SK-N-MC (cell line): ENCODE measurements at places on chromosomes 1 and 21.

GRCh38 chr1:935751-936231, 12.1 kb downstream of the SAMD11 start:
- DNase-seq = no peak

DNA sequence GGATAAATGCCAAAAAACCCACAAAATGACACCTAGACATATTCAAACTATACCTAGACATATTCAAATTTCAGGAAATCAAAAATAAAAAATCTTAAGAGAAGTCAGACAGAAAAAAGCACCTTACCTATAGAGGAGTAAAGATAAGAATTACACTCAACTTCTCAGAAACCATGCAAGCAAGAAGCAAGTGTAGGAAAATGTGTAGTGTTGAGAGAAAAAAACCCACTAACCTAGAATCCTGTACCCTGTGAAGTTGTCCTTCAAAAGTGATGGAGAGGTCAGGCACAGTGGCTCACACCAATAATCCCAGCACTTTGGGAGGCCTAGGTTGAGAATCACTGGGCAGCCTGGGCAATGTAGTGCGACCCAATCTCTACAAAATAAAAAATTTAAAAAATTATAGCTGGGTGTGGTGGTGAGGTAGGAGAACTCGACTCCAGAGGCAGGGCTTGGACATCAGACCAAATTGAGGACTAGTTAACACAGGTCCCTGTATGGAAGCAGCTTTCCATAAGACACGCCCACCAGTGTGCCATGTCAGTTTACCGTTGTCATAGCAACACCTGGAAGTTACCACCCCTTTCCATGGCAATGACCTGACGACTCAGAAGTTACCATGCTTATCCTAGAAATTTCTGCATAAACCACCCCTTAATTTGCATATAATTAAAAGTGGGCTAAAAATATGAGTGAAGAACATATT, 20.7 kb downstream of the PDIK1L start:
- no peak for DNase-seq

- no peak for DNase-seq
Observed at GRCh38 chr1:66359815-66360214, 174.1 kb upstream of the SGIP1 start.

- no peak for DNase-seq
Observed at GRCh38 chr21:33914188-33914587, 1.4 kb downstream of the ATP5PO start.

- DNase-seq = no peak
Observed at GRCh38 chr21:34813266-34813894, 144.6 kb downstream of the CLIC6 start.

DNA sequence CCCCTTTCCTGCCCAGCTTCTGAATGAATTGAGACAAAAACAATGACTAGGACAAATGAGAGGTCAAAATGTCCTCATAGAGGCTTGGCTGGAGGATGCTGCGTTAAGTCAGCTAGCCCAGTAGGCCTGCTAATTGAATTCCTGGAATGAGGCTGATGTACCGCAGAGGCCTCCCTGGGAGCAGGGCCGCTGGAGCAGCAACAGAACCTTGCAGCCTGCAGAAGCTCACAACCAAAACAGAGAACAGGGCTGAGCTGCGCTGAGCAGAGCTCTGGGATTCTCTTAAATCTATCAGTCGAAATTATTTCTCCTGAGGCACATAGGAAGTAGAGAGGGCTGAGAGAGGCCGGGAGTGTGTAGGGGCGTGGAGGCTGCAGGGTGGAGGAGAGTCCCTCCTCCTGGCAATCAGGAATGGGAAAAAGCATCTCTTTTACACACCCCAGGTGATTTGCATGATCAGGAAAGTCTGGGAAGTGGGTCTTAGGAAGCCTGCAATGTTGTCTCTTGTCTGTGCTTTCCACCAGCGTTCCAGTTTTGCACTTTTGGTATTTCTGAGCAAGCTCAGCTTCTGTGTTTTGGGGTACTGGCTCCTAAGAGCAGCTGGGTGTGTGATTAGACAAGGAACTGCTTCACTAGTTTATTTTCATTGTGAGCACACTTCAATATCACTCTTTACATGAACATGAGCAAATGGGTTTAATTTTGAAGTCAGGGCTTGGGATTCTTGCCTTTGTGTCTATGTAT, 66.5 kb downstream of the RYR2 start:
- no peak for DNase-seq

- no peak for DNase-seq
Observed at GRCh38 chr1:97304366-97304765, 582.8 kb downstream of the PTBP2 start.

- DNase-seq = no peak
Observed at GRCh38 chr1:213423041-213423440, 372.0 kb downstream of the RPS6KC1 start.

DNA sequence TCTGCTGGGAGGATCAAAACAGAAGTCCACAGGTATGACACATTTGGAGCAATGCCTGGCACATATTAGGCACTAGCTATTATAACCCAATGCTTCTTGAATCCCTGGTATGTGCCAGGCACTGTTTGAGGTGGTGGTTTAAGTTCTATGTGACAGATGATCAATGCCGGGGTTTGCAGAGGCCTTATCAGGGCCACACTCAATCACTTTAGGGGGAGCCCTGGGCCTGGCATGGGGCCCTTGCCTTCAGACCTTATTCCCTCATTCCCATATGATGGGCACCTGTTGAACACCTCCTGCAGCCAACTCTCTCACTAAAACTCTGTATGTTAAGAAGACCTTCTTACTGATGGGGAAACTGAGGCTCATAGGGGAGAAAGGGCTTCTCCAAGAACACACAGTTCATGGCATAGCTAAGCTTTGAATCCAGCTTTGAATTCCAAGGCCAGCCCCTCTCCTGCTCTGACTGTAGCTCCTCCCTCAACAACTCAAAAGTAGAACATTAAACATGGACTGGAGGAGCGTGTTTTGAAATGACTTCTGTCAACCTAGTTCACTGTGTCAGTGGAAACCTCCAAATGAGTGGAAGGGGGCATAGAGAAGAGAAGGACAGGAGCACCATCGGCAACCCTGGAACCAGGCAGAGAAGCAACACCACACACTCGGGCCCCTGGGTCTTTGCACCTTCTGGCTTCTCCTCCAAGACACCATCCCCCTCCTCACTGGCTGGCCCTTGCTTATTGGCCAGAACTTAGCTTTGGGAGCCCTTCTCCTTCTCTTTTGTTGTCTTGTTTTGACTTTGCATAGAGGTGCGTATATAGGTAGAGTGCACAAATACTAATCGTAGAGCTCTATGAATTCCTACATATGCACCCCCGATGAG, 6.6 kb upstream of the IFFO2 start:
- DNase-seq = no peak

DNA sequence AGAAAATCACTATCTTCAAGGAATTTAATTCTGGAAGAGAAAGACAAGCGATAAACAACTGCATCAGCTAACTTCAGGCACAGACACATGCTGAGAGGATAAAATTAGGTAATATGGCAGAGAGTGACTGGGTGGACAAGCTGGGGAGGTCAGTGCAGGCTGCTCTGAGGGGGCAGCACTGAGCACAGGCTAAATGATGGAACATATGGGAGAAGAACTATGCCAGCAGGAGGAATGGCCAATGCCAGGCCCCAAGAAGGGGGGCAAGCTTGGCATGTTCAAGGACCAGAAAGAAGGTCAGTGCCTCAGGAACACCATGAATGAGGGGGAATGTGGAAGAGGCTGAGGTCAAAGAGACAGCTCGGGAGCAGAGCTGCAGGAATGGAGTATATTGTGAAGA, 190.7 kb upstream of the MAP1LC3C start:
- no peak for DNase-seq

DNA sequence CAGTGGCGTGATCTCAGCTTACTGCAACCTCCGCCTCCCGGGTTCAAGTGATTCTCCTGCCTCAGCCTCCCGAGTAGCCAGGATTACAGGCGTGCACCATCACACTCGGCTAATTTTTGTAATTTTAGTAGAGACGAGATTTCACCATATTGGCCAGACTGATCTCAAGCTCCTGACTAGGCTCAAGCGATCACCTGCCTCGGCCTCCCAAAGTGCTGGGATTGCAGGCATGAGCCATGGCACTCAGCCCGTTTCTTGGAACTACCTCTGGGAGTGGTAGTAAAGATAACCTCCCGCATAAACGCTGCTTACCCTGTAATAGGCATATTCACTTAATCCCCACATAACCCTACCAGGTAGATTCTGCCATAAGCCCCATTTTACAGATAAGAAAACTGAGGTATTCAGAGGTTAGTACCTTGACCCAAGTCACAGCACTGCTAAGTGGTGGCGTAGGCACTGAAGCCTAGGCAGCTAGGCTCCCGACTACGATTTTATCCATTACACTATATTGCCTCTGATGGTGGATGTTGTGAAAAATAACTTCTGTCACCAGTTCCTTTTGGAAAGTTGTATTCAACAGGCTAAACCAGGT, 143.8 kb downstream of the SDCCAG8 start:
- no peak for DNase-seq

DNA sequence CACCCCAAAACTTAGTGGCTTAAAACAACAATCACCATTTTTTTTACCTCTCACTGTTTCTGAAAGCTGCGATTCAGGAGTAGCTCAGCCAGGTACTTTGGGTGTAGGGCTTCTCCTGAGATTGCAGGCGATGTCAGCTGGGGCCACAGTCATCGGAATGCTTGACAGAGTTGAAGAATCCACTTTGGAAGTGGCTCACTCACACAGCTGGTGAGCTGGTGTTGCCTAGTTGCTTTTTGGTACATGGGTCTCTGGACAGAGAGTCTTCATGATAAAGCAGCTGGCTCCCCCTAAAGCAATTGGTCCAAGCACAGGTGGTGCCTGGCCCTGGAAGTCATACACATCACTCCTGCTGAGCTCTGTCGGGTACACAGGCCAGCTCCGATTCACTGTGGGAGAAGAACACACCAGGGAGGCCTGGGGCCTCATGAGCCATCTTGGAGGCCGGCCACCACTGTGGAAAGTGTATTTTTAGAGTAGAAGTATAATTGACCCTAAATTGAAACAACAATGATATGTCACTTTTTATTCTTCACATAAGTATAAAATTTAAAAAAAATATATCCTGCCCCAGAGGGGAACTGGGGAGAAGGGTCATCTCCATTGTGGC, 75.2 kb upstream of the GALNT2 start:
- no peak for DNase-seq

- DNase-seq = no peak
Observed at GRCh38 chr1:160007577-160008200, 24.1 kb downstream of the PIGM start.

GRCh38 chr1:201553496-201554189, 14.7 kb downstream of the NAV1 start:
- no peak for DNase-seq

GRCh38 chr1:59674595-59674994, 140.2 kb upstream of the HOOK1 start:
- DNase-seq = no peak

DNA sequence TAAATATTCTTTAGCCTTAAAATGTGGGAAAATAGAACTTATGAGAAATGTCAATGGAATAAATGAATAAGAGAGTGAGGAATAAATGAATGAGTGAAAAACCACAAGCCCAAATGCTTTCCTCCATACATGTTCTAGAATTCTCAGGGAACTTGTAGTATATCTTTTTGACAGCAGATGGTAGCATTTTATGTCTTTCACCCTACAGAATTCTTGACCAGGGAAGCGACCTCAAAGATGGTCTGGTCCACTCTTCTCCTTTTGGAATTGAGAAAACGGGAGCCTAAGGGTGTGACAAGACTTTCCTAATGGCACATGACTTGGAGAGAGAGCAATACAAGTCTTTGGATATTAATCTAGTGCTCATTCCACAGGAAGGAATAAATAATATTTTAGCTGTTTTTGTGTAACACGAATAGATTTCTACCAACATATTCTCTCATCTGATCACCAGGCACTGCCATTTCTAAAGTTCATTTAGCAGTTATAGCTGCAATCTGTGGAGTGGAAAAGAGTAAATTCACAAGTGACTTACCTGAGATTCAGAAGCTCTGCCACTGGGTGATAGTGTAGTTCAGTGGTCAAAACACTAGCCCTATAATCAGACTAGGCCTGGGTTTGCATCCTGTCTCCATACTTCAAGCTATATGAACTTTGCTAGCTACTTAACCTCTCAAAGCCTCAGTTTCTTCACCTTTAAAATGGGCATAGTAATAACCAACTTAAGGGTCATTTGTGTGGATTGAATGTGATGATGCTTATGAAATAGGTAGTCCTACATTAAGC, 15.0 kb upstream of the F5 start:
- DNase-seq = no peak

DNA sequence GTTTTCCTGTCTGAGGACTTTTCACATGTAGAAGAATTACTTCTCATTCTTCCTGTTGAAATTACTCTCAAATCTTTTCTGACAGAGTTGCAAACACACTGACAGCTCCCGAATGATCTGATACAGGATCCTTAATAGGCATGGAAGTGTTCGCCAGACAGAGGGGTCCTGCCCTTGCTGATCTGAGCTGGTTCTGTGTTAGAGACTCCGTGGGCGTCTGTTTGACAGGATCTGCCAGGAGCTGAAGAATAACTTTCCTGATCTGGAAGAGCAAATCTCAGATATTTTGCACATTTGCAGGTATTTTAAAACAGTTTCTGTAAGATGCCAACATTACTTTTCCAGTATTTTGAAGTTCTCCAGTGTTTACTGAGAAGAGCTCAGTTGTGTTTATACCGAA, 202.3 kb downstream of the DYRK1A start:
- no peak for DNase-seq

- DNase-seq = no peak
Observed at GRCh38 chr1:46315669-46316403, 12.3 kb downstream of the UQCRH start.

DNA sequence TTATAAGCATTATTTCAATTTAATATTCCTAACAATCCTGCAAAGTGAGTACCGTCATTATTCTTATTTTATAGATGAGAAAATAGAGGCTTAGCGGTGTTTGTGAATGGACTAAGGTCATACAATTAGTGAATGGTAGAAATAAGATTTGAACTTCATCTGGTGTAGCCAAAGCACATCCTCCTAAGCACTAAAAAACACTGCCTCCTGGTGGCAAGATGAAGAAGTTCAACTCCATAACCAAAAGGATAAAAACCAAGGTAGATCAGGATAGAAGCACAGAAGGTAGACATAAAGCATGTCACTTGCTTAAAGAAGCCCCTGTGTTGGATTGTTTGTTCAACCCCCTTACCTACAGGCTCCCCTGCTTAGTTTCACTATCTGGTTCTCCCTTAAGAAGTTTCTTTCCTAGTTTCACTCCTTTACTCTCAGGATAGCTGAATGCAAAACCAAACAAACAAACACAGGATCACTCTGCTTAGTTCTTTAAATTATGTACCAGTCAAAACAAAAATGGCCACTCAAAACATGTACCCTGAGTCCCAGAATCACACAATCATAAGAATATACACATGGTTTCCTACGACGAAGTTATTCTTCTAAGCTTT, 12.7 kb upstream of the AIM2 start:
- no peak for DNase-seq
